ENCODE measurements at places on chromosomes 2 and 18.

DNA sequence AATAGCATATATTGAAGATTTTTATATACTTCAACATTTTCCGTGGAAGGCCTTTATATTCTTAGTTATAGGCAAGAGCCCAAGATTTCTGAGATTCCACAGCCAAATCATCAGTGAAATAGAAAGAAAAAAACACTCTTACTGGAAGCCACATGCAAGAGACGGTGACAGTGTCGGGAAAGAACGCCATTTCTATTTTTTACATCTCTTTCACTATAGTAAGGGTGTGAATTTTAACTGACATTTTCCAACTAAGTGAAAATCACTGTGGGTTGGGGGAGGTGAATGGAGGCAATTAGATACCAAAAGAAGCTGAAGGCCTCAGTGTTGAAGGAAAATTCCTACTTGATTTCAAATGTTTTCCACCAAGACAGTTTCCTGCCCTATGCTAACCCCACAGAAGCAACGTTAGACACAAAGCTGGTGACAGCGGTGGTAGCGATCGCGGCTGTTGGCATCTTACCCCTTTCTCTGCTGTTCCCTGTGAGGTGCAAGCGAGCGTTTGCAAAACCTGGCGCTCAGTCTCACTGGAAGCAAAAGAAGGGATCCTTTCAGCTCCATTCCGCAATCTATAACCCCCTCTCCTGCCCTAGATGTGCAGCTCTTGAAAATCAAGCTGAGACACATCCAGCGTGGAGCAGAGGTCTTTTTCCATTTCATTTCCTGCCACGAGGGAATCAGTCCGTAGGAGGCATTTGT is 20.0 kb downstream of the ID2 start:
- DNase-seq, result no peak

DNA sequence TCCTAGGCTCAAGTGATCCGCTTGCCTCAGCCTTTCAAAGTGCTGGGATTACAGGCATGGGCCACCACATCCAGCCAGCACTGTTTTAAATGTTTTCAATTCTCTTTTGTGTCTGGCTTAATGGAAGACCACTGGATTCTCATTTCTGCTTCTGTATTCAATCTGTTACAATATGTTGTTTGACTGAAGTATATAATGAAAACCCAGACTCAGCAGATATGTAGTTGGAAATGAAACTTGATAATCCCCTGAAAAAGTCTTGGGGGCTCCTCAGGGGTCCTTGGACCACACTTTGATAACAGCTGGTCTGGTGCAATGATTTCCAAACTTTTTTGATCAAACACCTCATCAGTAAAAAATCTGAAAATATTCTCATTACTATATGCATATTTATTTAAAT is 132.7 kb downstream of the ATAD2B start:
- no peak for DNase-seq

- no peak for DNase-seq
Observed at GRCh38 chr2:205387350-205388055, 294.8 kb upstream of the NRP2 start.

DNA sequence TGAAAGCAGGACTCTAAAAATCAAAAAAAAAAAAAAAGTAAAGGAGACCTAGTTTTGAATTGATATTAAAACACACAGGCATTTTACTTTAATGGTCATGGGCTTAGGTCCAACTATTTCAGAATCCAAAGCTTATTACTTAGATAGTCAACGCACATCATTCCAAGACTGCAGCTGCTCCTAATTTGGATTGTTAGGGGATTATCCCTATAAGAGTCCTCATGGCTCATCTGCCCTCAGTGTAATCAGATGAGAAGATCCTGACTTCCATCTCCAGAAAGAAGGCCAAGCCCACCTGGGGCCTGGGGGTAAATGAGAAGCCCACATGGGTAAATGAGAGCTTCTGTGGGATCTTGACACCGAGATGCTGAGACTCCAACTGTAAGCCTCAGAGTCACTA is 424.2 kb downstream of the NRXN1 start:
- no peak for DNase-seq

GRCh38 chr2:203191961-203192360 is 46.9 kb upstream of the CYP20A1 start:
- no peak for DNase-seq

- DNase-seq, result no peak
Observed at GRCh38 chr2:25814681-25815080, 63.6 kb downstream of the ASXL2 start.

GRCh38 chr18:32730620-32731091 is 42.2 kb downstream of the KLHL14 start:
- no peak for DNase-seq

GRCh38 chr2:26179446-26179913 is 6.6 kb downstream of the GAREM2 start:
- no peak for DNase-seq

DNA sequence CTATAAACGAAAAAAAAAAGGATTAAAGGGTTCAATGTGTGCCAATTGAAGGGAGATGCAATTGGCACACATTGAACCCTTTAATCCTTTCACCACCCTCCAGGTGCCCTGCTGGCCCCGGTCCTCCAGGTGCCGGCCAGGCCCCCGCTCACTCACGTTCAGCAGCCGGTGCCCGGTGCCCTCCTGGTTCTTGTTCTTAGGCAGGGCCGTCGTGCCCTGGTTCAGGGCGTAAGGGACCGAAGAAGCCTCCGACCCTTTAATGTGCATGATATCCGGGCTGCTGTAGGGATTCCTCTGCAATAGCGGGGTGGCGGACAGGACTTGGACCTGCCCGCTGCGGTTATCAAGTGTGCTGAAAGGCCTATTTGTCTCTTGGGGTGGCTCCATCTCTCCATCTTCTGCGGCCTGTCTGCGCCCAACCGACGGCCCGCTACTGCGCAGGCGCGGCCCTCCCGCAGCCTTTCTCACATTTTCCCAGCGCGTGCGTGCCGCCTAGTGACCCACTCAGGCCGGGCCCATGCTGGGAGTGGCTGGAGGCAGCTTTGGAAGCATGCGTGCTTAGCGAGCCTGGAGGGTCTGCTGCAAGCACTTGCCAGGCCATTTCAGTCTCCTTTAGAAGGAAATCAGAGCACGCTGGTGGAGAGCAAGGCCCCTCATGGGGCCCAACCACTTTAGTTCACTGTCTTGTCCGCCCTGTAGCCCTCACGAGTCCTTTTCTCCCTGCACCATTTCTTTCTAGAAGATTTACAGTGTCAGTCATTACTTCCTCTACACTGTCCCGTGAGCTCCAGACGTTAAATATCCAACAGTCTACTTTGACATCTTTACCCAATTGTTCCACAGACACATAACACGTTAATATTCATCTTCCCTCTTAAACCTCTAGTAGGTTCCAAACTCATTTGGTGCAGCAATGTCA is 24.3 kb downstream of the TMEM237 start:
- DNase-seq, result no peak

- no peak for DNase-seq
Observed at GRCh38 chr2:61771904-61772845, 81.7 kb downstream of the FAM161A start.

GRCh38 chr18:77023102-77023782 is 109.3 kb downstream of the MBP start:
- DNase-seq, result no peak

- no peak for DNase-seq
Observed at GRCh38 chr18:23503963-23504344, 643 bp downstream of the RMC1 start.

DNA sequence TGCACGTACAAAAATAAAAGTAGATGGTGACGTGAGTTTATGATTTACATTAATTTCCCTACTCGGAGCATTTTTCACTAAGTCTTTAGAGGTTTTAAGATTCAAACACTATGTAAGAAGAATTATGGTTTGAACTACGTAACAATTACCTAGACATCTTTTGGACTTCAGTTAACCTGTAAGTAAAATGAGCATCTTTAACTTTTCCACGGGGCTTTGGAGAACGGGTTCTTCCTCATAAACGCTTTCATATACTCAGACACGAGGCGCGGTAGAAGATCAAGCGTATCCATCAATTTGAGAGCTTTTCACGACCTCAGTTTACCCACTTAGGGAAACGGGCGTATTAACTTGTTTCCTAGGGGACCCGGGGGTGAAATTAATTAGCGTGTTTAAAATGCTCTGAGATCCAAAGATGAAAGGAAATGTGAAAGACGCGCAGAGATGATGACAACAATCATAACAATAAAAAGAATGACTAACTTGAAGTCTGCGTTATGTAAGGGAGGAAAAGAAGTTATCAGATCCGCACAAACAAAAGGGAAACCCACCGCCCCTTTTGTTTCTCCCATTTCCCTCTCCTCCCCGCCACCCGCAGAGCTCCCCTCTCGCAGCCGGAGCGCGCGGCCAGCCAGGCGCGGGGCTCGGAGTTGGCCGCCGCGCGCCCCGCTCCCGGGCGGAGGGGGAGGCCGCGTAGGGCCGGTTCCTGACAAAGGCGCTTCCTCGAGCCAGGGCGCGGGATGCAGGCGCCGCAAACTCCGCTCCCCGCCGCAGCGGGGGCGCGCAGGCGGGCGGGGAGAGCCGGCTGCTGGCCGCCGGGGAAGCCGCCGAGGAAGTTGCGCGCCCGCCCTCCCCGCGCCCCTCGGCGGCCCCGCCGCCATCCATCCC is 807 bp downstream of the PELI1 start:
- peak; percentile 22 for DNase-seq

DNA sequence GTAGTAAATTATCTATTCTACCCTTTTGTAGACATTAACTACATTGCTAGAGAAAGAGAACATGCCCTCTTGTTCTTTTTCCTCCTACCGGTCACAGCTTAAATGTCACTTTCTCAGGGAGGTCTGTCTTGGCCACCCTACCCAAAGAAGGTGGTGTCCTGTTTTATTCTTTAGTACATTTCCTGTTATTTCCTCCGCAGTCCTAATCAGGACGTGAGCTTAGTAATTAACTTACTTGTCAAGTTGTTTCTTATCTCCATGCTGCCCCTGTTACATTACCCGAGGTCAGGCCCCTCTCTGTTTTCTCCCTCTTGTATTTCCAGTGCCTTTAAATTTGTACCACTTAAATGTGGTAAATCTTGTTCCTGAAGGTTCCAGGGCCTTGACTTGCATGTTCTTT is 73.7 kb upstream of the RMDN2 start:
- DNase-seq, result no peak

- DNase-seq, result no peak
Observed at GRCh38 chr2:224412141-224413015, 10.5 kb upstream of the FAM124B start.

GRCh38 chr2:222714361-222715241 is 43.1 kb downstream of the MOGAT1 start:
- no peak for DNase-seq

GRCh38 chr2:43417300-43417699 is 178.5 kb downstream of the THADA start:
- no peak for DNase-seq

DNA sequence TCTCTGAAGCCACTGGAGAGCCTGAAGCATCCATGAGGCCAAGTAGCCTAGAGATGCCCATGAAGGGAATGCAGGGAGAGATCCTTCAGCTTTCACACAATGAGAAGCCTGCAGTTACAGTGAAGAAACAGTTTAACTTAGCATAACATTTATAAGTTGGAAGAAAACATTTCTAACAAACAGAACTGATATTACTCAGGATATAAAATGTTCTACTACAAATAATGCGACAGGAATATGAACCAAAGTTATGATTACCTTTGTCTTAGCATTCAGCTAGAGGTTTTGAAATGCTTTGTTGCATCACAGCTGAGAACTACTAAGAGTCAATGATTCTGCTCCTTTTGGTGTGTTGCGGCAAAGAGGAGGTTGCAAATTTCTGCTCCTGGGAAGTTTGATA is 6.9 kb upstream of the KYNU start:
- no peak for DNase-seq

- no peak for DNase-seq
Observed at GRCh38 chr2:205878999-205879762, 196.9 kb downstream of the NRP2 start.

- DNase-seq, result no peak
Observed at GRCh38 chr2:47509250-47509649, 106.3 kb downstream of the MSH2 start.

DNA sequence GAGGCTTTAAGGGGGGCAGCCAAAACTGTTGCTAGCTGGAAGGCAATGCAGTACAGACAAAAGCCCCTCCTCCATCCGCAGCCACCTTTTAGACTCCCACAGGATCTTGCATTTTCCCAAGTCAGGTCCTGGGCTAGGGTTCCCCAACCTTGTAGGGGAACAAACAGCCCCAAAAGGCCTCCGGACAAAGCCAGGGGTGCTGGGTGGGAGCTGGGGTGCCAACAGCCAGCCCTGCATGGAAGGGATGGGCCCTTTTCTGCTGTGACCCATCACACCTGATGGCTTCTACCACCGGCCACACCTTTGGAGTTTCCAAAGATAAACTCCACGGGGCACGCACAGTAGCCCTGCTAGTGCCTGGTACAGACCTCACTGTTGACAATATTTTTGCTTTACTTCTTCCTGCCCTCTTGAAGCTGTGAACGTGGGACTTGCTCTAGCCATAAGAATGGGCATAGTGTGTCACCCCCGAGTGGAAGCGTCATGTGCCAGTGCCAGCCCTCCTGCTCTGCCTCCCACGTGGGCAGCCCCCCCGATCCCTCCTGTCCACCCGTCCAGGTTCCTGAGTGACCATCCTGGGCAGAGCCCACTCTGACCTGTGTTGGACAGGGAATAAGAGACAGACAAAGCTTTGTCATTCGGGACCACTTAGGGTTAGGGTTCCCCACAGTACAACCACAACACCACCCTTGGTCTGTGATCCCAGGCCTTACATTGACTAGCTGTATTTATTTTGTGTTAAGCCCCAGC is 18.8 kb downstream of the TUBB6 start:
- no peak for DNase-seq

DNA sequence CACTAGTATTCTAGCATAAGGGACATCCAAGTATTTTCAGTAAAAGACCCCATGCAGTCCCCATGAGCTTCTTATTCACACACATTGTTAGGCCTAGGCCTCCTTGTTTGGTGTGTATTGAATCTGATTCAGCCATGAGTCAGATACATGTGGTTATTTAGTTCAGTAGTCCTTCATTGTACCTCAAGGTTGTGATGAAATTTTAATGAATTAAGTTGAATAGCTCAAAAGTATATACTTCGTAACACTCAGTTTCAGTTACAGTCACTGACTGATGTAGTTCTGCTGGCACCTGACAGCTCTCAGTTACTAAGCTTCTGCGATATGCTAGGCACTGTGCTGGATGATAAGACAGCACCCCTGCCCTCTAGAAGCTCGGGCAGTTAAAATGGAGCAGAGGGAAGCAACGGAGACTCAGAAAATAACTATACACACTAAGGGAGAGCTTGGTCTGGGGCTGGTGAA is 86.4 kb downstream of the XRCC5 start:
- no peak for DNase-seq

GRCh38 chr2:178152033-178152432 is 39.8 kb downstream of the RBM45 start:
- DNase-seq, result no peak

- no peak for DNase-seq
Observed at GRCh38 chr2:132936261-132936660, 266.3 kb upstream of the LYPD1 start.

DNA sequence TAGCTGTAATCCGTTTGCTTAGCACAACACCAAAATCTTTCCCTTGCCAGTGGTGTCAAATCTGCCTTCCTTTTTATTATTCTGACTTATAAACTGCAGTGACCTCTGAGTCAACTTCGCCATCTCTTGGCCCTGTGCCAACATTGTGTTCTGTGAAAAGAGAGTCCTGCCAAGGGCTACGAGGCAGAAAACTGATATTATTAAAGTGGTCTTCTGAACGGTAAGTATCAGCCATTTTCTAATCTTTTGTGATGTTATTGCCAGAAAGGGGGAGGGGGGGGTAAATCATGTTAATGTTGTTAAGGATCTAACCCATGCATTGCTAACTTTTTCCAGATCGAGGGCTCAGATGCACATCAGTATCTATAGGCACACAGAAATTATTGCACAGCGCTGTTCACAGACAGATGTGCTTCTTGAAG is 121.5 kb upstream of the LTBP1 start:
- no peak for DNase-seq
